NCI-H1048 (cell line): ENCODE measurements at places on chromosomes 1 and 21.

DNA sequence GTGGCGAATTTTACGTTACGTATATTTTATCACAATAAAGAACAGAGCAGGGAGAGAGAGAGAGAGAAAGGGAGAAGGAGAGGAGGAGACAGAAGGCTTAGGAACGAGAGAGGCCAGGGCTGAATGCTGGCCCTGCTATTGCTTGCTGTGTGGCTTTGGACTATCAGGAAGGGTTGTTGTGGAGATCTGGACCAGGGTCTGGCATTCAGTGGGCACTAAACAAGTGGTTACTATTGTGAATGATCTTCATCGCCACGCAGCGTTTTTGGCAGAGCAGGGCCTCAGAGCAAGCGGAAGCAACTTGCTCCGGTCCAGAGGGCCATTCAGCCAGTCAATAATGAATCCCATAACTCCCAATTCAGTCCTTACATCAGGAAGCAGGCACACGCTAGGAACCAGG lies 26.4 kb downstream of the PIK3C2B start:
- no peak for DNase-seq

- no peak for DNase-seq
Observed at GRCh38 chr1:76547916-76548315, 319.4 kb upstream of the ST6GALNAC5 start.

GRCh38 chr1:6263716-6264115 lies 2.8 kb upstream of the GPR153 start:
- DNase-seq, result no peak

DNA sequence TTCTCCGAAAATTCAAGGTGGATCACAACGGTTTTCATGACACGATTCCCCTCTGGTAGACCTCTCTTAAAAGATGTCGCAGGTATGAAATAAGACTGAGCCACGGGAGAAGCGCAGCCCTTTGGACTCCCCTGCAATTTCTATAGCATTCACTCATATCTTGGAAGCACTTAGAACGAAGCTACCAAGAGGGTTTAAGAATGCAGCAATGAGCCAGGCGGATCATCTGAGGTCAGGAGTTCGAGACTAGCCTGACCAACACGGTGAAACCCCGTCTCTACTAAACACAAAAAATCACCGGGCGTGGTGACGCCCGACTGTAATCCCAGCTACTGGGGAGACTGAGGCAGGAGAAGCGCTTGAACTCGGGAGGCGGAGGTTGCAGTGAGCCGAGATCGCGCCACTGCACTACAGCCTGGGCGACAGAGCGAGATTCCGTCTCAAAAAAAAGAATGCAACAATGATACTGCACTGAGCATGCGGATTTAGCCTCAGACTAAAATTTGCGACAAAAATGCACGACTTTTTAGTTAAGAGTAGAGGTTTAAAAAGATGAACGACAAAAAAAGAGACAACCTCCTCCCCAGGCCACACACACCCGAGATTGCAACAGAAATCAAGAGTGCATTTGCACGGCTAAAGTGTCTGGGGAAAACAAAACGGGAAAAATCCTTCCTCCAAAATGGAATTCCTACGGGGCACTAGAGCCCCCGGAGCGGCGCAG lies 743 bp downstream of the TOMM20 start:
- DNase-seq, result no peak

- DNase-seq, result no peak
Observed at GRCh38 chr1:112721966-112722524, 6.9 kb upstream of the PPM1J start.

GRCh38 chr1:30172757-30173156 lies 550.6 kb downstream of the MATN1 start:
- DNase-seq, result no peak

DNA sequence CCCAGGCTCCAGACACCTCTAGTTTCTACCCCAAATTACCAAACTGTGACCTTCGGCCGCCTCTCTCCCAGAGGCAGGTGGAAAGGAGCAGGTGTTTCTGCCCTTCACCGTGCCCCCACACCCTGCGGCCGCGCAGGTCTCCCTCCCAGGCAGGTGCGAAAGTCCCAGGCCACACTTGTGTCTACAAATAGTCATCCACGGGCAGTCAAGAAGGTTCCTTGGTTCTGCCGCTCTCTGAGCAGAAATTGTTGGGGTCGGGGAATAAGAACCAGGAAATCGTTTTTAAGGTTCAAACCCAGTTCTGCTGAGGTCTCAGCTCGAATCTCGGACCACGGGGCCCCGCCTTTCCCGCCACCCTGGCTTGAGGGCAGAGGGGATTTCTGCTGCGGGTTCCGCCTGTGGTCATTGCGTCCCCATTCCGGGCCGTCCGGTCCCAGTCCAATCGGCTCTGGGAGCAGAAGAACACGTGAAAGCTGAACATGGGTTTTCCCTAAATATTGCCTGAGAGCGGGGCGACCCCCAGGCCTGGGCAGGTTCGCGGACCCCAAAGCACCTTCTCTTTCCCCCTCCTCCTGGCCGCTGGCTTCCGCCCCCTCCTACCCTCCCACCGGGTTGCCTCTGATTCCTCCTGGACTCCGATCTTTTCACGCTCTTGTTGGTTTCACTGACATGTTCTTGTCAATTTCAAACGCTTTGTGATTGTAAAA lies 1.2 kb upstream of the ATF3 start:
- DNase-seq, result no peak

DNA sequence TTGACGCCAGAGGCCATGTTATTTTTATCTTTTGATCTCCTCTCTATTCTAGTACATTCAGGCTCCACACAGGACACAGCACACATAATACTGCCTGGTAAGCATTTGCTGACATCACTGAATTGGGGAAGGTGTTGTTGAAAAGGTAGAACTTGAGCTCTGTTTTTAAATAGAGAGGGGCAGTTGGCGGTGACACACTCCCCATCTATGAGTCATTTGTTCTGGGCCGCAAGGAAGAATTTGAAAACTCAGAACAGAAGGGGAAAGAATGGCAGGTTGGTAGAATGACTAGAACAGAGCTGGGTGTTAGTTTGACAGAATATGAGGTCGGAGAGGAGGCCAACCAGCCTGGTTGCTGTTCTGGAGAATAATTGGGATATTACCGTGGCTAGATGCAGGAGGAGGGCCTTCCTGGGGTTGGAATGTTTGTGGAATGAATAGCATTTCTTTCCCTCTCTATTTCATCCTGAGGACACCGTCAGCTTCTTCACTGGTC lies 52.1 kb upstream of the ERRFI1 start:
- no peak for DNase-seq

DNA sequence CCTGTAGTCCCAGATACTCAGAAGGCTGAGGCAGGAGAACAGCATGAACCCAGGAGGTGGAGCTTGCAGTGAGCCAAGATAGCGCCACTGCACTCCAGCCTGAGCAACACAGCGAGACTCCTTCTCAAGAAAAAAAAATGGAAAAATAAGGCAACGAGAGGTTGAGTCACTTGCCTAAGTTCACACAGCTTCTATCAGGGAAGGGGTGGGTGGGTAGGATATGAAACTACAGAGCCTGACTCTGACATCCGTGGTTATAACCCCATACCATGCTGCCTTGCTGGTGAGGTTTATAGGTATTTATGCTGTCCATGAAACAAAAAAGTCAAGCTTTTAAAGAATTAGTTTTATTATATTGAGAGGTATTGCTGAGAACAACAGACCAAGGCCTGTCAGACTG lies 61.5 kb upstream of the RAB4A start:
- DNase-seq, result no peak

DNA sequence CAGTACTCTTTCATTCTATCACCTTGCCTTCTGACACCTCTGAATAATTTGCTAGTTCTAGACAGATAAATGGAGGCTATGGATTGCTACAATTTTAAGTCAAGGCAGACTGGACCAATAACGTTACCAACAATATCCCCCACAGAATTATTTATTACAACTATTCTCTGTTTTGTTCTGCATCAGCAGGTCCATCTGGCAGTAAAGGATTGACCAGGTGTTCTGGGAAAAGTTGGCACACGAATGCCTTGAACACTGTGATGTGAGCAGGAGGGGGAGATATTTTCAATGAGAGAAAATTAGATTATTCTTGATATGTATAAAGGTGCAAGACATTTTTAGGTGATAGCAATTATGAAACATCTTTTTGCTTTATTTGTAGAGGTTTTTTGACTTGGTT lies 718.8 kb upstream of the TMPRSS15 start:
- DNase-seq, result no peak

DNA sequence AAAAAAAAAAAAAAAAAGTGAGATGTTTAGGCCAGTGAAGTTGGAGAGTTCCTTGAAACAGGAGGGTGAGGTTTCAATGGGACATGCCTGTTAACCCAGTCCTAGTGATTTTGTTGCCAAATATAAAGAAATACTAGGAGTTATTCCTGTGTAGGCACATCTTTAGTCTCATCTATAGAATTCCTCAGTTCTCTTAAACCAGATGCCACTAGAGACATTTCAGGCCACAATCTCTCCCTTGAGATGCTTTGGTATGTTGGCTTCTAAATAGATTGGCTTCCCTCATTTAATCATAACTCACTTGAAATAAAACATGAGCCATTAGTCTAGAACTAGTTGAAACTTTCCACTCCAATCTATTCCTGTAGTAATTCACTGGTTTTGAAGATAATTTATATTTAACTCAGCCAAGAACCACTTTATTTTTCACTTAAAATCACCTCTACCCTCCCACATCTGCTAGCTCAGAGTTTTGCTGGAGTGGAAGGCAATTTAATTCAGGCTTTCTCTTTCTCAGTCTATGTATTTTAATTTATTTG lies 29.8 kb downstream of the GPR137B start:
- no peak for DNase-seq

DNA sequence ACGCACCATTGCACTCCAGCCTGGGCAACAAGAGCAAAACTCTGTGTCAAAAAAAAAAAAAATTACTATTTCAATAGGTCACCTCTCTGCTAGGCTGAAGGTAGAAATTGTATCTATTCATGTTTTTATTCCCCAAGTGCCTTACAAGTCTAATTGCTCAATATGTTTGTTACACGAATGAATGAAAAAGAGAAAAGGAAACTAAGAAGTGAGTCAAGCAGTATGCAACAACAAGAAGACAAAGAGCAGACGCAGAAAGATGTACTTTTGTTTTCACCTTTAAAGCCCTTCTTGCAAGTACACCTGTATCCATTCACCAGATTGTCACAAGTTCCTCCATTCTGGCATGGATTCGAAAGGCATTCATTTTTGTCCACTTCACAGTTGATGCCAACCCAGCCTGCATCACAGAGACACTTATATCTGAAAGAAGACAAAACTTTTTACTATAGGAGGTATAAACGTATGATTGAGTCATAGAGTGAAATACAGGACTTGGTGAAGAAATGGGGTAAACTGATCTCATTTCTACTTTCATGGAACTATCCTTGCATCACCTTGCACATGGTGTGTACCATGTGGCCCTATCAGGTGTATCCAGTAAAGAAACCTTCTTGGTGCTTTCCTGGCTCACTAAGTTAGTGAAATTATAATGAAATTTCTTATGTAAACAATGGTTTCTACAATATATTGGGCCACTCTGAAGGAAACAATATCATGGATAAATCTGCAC lies 57.1 kb upstream of the ADAM30 start:
- no peak for DNase-seq

GRCh38 chr1:107142140-107142542 lies 1.3 kb downstream of the NTNG1 start:
- DNase-seq, result no peak

DNA sequence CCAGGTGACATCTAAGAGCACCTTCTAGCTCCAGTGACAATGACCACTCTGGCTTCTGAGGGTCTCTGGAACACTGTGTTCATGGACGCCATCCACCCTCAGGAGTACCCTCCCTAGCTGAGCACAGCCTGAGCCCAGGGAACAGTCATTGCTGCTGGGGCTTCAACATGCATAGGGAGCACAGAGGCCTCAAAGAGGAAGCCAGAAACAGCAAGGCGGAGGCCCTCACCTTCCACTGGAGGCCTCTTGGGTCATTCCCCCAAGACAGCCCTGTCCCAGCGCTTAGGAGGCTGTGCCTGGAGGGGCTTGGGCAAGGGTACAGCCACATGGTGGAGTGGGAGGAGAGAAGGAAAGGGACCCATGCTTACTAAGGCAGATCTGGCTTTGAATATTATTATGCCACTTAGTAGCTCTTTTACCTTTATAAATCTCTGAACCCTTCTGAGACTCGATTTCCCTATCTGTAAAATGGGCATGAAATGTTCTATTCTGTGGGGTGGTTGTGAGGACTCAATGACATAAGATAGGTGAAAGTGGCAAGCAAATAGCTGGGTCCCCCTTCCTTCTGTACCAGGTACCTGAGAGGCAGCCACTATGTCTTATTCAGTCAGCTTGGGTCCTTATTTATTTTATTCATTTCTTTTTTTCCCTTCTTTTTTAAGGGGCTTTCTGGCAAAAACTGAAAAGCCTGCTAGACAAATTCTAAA lies 32.8 kb downstream of the PTAFR start:
- no peak for DNase-seq

- DNase-seq, result no peak
Observed at GRCh38 chr1:8863794-8864233, 14.7 kb downstream of the ENO1 start.

DNA sequence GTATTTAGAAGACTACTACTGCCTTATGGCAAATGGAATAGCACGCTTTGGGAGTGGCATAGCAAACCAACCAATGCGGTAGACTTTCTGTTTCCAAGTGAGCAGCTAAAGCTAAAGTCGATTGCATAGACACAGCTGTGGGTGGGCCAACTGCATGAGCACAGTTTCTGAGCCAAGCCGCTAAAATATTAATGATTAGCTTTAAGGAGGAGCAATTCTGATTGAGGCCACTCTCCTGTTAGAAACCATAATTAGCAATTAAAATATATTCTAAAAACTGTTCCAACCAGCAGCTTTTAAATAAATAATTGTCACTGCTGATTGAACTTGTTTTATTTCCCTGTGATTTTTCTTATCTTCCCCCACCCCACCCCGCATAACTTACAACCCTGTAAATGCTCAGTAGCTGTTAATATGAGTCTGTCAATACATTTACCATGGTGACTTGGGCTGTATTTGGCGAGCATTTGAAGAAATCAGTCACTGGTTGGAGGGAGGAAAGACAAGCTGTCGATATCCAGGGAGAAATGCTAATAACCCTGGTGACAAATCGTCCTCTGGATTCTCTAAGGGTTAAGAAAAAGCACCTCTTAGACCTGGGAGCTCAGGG lies 32.2 kb downstream of the RNF220 start:
- DNase-seq, result no peak

DNA sequence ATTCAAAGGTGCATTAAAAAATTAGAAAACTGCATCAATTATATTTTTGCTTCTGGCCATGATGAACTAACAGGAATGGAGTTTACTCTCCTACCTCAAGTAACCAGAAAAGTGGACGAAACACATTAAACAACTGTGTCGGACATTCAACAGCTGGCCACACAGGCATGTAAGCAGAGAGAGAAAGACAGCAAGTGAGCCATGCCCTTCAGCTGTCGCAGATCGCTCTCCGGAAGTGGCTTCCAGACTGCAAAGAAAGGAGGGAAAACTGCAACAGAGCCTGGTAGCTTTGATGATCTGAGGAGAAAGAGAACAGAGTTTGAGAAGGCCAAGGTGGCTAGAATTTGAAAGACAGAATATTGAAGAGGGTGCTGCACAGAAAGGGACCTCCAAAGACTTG lies 557.2 kb downstream of the MATN1 start:
- no peak for DNase-seq
